Thyroid gland (tissue), 4 donors: ENCODE measurements at places on chromosomes 7 and 10. TPM values are rescaled to one million over a fixed set of nuclear protein-coding genes. Genes with fewer than 3 reads are reported as not detected.

Gene ATRNL1
- 3.6 TPM for total RNA-seq

Gene OR2A7
- 33.3 TPM for total RNA-seq

Gene CWF19L1
- 17.5 TPM for total RNA-seq

Gene MBL2
- total RNA-seq = not detected

Gene CLRN3
- total RNA-seq = not detected

Gene FAM221A
- total RNA-seq = 28.2 TPM

Gene TMEM196
- not detected for total RNA-seq

Gene GIGYF1
- total RNA-seq = 38.7 TPM

Gene ATE1
- 53.7 TPM for total RNA-seq

Gene GPR26
- not detected for total RNA-seq

Gene CACNA2D1
- 54.1 TPM for total RNA-seq

Gene SSC4D
- total RNA-seq = 13.7 TPM

Gene MSRB2
- total RNA-seq = 15.4 TPM

Gene FAM237B
- not detected for total RNA-seq
